ENCODE measurements at places on chromosomes 12 and 14.

GRCh38 chr12:9049520-9050133, 60.3 kb downstream of the KLRG1 start:
- DNase-seq, result peak; percentile 15

GRCh38 chr12:124862768-124863415, 772 bp downstream of the SCARB1 start:
- DNase-seq, result no peak

GRCh38 chr12:11677752-11678151, 28.3 kb downstream of the ETV6 start:
- no peak for DNase-seq

GRCh38 chr12:122518908-122519307, 7.8 kb downstream of the RSRC2 start:
- no peak for DNase-seq

- no peak for DNase-seq
Measured at GRCh38 chr12:24470050-24470449, 478.9 kb downstream of the BCAT1 start.

- no peak for DNase-seq
Measured at GRCh38 chr12:108080363-108080762, 48.7 kb upstream of the WSCD2 start.

DNA sequence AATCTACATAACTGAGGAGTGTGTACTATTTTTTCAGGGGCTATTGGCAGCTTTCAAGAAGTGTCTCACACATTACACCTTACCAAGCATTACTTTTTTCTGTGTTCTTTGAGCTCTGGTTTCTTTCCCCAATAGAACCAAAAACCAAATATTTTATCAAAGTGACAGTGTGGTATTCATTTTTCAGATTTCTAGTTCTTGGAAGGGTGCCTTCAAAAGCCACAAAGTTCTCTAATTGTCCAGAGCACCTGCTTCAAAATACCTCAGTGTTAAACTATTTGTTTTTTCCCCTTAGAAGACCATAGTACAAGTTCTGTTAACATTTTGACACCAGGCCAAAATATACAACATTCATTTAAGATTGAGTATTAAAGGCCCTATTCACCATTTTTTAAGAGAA, 515.7 kb downstream of the ETNK1 start:
- DNase-seq, result no peak

GRCh38 chr12:8834230-8834629, 11.8 kb downstream of the A2ML1 start:
- DNase-seq, result no peak

- no peak for DNase-seq
Measured at GRCh38 chr14:56905282-56905681, 95.0 kb upstream of the OTX2 start.

DNA sequence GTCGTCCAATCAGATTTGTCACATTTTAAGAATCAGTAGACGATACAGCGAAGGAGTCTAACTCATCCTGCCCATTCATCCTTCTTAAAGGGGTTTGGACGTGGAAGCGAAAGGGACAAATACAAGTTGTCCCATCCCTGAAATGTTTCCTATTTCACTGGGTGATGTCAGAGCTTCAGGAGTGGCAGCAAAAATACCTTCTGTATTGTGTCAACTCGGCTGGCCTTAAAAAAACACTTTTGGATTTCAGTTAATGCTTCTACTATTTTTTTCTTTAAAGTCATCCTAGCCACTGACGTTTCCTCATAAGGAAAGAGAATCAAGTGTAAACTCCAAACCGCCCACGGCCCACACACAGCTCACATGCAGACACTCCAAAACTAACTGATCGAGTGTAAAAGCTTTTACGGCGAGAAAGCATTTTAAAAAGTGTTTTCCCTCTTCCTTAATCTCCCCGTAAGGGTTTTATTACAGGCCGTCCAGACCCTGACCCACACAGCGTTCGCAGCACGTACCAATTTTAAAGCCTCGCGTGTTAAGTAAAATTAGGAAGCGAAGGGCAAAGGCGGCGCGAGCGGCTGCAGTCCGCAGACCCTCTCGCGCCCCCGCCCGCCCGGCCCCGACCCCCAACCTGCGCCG, 593 bp downstream of the CFL2 start:
- no peak for DNase-seq

GRCh38 chr12:14393751-14394150, 28.3 kb downstream of the ATF7IP start:
- DNase-seq, result no peak

GRCh38 chr12:109764123-109764522, 50.5 kb downstream of the FAM222A start:
- no peak for DNase-seq

GRCh38 chr12:53071591-53072551, 7.3 kb downstream of the SPRYD3 start:
- DNase-seq, result no peak

DNA sequence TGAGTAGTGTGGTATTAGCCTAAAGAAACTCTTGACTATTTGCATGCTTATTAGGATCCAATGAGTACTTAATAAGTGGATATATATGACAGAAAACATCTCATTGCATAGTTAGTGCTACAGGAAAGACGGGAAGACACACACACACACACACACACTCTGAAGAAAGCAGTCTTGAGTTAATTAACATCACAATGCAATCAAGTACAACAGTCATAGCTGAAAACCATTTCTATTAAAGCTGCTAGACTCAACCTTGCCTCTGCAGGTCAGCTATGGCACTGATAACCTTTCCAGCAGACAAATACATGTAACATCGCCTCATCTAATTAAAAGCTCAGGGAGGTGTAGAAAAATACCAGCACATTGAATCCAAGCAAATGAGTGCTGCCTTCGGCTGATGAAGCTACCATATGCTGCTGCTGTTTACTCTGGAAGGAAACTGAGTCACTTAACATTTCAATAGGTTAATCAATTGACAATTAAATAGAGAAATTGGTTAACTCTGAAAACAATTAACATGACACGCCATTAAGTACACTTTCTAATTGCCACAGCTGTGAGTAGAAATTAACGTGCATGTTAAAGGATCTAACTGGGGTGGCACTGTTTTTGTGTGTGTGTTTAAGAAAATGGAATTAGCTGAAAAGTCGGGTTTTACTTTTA, 93.2 kb upstream of the OTX2 start:
- DNase-seq, result no peak

- no peak for DNase-seq
Measured at GRCh38 chr14:57970594-57970993, 104.7 kb upstream of the SLC35F4 start.
